SJSA1 (cell line): ENCODE measurements at places on chromosomes 12 and 14. TPM values are rescaled to one million over a fixed set of nuclear protein-coding genes. Genes with fewer than 3 reads are reported as not detected.
A peak's percentile ranks its signal among the peaks of the same experiment; 100 is the strongest.

DNA sequence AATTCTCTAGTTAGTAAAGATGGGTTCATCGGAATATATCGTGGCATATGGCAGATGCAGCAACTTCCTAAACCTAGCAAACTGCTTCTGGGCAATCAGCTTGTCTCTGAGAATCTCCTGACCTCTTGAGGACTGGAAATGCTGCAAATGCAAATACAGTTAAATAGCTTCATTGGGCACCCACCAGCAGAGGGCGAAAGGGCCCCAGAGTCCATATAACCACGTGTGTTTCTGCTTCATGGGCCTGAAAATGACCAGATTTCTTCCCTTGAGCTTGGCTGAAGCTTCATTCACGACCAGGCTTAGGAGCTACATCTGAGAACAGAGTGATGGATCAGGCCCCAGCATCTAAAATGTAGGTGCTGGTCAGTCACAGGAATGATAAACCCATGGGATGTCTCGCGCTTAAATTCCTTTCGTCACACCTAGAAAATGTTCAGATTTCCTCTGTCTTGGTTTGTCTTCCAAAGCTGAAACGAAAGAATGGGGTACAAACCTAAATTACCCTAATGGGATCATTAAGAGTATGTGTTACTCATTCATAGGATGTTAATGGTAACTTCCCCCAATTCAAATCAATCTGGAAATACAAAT is 1482.5 kb upstream of the TMEM132C start:
- no peaks in the 10 kb centered on the region for H3K4me1 ChIP-seq
- H3K4me3 ChIP-seq = no peak overlapping the region
- DNase-seq = no peak
- no peaks in the 10 kb centered on the region for H3K36me3 ChIP-seq
- H3K27ac ChIP-seq = no peak overlapping the region
- no peaks in the 10 kb centered on the region for H3K27me3 ChIP-seq

- H3K27ac ChIP-seq = peak overlapping the region; percentile 77
- peak; percentile 92 for DNase-seq
- H3K4me3 ChIP-seq = no peak overlapping the region
- no peaks in the 10 kb centered on the region for H3K36me3 ChIP-seq
Observed at GRCh38 chr12:127125607-127126259, 1141.2 kb upstream of the TMEM132C start.

DNA sequence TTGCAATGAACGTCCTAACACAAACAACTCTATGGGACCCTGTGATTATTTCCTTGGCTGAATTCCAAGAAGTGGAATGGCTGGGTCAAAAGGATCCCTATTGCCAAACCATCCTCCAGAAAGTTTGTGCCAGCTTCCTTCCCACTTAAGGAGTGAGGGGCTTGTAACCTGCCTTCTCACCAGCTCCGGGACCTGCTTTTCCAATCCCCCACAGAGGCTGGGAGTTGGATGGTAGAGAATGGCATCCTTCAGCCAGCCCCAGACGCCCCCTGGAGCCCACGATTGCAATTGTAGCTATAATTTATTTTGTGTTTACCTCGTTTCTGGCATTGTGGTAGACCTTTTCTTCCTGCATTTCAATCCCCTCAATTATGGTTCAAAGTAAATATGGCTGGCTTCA is 9.7 kb upstream of the ZDHHC22 start:
- no peak overlapping the region for H3K27ac ChIP-seq
- no peaks in the 10 kb centered on the region for H3K36me3 ChIP-seq
- no peak overlapping the region for H3K4me3 ChIP-seq
- no peaks in the 10 kb centered on the region for H3K27me3 ChIP-seq

FOXN4 gene
- not detected in 2 replicates for total RNA-seq

GRCh38 chr14:63881926-63882325 is 29.1 kb downstream of the SYNE2 start:
- no peaks in the 10 kb centered on the region for H3K27me3 ChIP-seq
- no peaks in the 10 kb centered on the region for H3K4me1 ChIP-seq
- no peaks in the 10 kb centered on the region for H3K36me3 ChIP-seq
- no peak overlapping the region for H3K27ac ChIP-seq

- no peak for DNase-seq
- H3K36me3 ChIP-seq = no peaks in the 10 kb centered on the region
- no peak overlapping the region for H3K27ac ChIP-seq
- no peak overlapping the region for H3K4me3 ChIP-seq
- no peaks in the 10 kb centered on the region for H3K4me1 ChIP-seq
Observed at GRCh38 chr14:78345131-78345744, 175.1 kb downstream of the NRXN3 start.

DNA sequence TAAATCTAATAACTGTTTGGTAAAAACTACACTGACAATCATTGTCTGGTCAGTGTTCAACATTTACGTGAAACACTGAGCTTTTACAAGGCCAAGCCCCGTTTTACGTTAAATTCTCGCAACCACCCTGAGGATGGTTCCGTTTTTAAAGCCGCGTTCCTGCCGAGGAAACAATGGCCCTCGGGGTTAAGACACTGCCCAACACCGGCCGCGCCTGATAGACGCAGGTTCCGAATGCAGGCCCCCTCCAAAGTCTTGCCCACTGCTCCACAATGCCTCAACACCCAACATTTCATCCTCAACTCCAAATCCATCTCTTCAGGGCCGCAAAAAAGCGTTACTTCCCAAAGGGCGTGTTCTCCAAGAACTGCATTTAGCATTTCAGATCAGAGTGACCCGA is 953 bp upstream of the SNRPF start:
- no peak overlapping the region for H3K4me3 ChIP-seq
- no peak overlapping the region for H3K27ac ChIP-seq
- H3K4me1 ChIP-seq = peaks cover 10% of the 10 kb centered on the region

GRCh38 chr12:84862186-84862585 is 50.4 kb downstream of the SLC6A15 start:
- no peaks in the 10 kb centered on the region for H3K36me3 ChIP-seq
- no peaks in the 10 kb centered on the region for H3K4me1 ChIP-seq
- no peaks in the 10 kb centered on the region for H3K27me3 ChIP-seq
- DNase-seq = no peak
- H3K27ac ChIP-seq = no peak overlapping the region

GRCh38 chr12:97960741-97961608 is 498.4 kb downstream of the RMST start:
- H3K36me3 ChIP-seq = no peaks in the 10 kb centered on the region
- no peaks in the 10 kb centered on the region for H3K4me1 ChIP-seq
- H3K27me3 ChIP-seq = no peaks in the 10 kb centered on the region

GRCh38 chr12:85348779-85349178 is 68.8 kb downstream of the ALX1 start:
- DNase-seq = no peak
- H3K27ac ChIP-seq = no peak overlapping the region
- H3K4me3 ChIP-seq = no peak overlapping the region
- H3K4me1 ChIP-seq = no peaks in the 10 kb centered on the region

TDRD9 gene
- total RNA-seq = 2.2 and 4.1 TPM in 2 replicates

GRCh38 chr14:89669193-89669592 is 252.2 kb upstream of the FOXN3 start:
- H3K27me3 ChIP-seq = no peaks in the 10 kb centered on the region
- no peak for DNase-seq
- H3K4me3 ChIP-seq = no peak overlapping the region
- no peaks in the 10 kb centered on the region for H3K36me3 ChIP-seq

DNA sequence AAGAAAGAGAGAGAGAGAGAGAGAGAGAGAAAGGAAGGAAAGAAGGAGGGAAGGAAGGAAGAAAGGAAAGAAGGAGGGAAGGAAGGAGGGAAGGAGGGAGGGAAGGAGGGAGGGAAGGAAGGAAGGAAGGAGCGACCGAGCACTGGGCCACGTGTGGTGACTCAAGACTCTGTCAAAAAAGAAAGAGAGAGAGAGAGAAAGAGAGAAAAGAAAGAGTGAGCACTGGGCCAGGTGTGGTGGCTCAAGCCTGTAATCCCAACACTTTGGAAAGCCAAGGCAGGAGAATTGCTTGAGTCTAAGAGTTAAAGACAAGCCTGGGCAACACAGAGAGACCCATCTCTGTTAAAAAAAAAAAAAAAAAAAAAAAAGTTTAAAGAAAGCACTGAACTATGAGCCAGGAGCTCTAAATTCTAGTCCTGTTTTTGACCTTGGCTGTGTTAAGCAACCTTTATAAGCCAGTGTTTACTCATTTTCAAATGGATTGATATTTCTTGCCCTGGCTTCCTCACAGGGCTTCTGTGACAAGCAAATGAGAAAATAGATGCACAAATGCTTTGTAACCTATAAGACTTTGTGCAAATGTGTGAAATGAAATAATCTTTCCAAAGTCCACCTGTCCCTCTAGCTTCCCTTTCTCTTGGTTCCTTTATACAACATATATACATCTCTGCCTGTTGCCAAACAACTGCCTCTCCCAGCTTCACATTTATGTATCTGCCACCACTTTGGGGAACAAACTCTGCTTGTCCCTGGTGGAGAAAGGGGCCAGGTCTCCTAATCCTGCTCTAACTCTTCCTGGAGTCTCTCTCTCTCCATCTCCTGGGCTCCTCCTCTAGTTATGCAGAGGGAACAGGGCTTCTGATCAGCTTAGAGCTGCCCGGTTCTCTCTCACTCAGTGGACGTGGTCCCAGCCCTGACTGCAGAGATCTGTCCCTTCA is 16.1 kb upstream of the PLEKHG6 start:
- no peaks in the 10 kb centered on the region for H3K27me3 ChIP-seq
- peaks cover 22% of the 10 kb centered on the region for H3K4me1 ChIP-seq
- no peaks in the 10 kb centered on the region for H3K36me3 ChIP-seq
- DNase-seq = no peak
- peak overlapping the region; percentile 92 for H3K27ac ChIP-seq

IQSEC3 gene
- total RNA-seq = not detected in 2 replicates

IL22 gene
- not detected in 2 replicates for total RNA-seq

DNA sequence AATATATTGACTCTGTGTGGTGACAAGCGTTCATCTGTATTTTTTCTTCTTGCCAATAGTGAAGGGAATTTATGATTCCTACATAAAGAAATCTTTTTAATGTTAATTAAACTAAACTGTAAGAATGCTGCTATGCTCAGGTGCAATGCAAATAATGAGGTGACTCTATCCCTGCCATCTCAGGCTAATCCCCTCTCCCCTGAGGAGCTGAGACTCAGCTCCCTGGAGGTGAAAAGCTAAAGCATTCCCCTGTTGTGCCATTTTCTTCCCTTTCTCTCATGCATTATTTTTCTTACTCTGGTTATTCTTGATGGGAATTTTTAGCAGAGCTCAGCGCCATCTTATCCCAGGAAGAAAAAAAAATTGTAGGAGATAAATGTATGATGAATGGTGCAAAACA is 113.9 kb upstream of the FGD4 start:
- no peaks in the 10 kb centered on the region for H3K36me3 ChIP-seq
- DNase-seq = no peak

- no peaks in the 10 kb centered on the region; the same call in 1 of the 2 replicates for H3K4me1 ChIP-seq
- no peaks in the 10 kb centered on the region for H3K36me3 ChIP-seq
- no peak overlapping the region for H3K27ac ChIP-seq
- DNase-seq = no peak
- H3K27me3 ChIP-seq = no peaks in the 10 kb centered on the region
Observed at GRCh38 chr14:103290494-103290893, 43.5 kb upstream of the EIF5 start.

CCDC59 gene
- 88.3 and 109 TPM in 2 replicates for total RNA-seq

LALBA gene
- total RNA-seq = not detected in 2 replicates

GRCh38 chr12:14845350-14845750 is 2.0 kb upstream of the ART4 start:
- no peak overlapping the region for H3K4me3 ChIP-seq
- H3K27me3 ChIP-seq = no peaks in the 10 kb centered on the region
- H3K4me1 ChIP-seq = peaks cover 23% of the 10 kb centered on the region
- H3K27ac ChIP-seq = no peak overlapping the region
- DNase-seq = peak; percentile 57

CEP170B gene
- 5.9 and 9.3 TPM in 2 replicates for total RNA-seq

DNA sequence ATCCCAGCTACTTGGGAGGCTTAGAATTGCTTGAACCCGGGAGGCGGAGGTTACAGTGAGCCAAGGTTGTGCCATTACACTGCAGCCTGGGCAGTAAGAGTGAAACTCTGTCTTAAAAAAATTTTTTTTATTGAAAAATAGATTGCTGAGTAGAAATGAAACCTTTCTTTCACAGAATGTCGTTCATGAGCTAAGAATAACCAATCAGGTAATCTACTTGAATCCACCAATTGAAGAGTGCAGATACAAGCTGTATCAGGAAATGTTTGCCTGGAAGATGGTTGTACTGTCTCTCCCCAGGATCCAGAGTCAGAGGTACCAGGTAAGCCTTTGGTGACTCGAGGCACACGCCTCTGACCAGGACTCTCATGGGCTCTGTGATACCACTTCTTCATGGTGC is 27.0 kb downstream of the DYNC1H1 start:
- H3K4me1 ChIP-seq = no peaks in the 10 kb centered on the region
